ENCODE measurements at places on chromosomes 4 and X.

DNA sequence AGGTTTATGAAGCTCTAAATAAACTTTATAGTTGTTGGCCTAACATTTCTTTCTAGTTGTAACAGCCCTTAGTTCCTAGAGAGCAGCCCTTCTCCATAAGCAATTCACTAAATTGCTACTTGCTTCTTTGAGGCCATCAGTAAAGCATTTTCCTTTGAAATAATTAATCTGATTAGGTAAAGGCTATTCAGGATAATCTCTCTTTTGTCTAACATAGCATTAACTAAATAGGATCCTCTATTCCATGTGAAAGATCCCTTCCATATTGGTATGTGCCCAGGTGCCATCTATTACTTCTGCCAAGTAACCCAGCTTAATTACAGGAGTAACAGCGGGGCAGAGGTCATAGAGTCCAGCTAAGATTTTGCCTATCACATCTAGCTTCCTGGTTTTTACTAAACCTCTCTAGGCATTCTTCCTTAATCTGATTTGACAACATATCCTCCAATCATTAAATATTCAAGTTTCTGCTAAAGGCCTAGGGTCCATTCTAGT lies 1408.0 kb downstream of the PCDH18 start:
- no peak for DNase-seq

- DNase-seq = no peak
Measured at GRCh38 chr4:7351014-7351413, 83.7 kb downstream of the PSAPL1 start.

DNA sequence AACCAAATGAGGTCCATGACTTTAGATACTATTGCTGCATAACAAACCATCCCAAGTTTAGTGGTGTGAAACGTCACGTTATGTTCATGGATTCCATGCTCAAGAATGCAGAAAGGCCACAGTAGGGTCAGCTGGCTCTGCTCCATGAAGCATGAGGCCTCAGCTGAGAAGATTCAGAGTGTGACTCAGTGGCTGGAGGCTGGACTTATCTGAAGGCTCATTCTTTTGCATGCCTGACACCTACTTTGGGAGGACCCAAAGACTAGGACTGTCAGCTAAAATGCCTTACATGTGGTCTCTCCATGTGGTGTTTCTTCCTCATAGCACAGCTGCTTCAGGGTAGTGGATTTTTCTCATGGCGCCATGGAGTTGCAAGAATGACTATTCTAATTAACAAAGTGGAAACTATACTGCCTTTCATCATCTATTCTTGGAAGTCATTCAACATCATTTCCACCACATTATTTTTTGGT lies 11.5 kb upstream of the CCDC149 start:
- no peak for DNase-seq

DNA sequence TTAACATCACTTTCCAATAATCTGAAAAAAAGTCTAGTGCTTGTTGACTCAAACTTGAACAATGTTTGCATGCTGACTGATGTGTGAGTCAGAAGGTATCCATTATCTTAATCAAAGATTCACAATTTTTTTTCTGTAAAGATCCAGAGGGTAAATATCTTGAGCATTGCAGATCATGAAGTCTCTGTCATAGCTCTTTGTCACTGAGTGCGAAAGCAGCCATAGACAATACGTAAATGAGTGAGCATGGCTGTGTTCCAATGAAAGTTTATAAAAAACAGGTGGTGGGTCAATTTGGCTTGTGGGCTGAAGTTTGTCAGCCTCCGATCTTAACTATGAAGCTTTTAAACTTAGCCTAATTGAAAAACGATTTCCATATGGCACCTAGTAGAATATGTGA lies 37.7 kb downstream of the NHS start:
- DNase-seq = no peak

DNA sequence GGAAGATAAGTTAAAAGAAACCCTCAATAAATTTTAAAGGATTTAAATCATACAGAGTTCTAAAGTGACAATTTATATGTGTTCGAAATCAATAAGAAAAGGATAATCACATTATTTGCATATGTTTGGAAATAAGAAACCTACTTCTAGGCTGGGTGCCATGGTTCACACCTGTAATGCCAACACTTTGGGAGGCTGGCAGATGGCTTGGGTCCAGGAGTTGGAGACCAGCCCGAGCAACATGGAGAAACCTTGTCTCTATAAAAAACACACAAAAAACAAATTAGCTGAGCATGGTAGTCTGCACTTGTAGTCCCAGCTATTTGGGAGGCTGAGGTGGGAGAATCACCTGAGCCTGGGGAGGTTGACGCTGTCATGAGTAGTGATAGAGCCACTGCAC lies 8.1 kb upstream of the SAP30 start:
- no peak for DNase-seq

DNA sequence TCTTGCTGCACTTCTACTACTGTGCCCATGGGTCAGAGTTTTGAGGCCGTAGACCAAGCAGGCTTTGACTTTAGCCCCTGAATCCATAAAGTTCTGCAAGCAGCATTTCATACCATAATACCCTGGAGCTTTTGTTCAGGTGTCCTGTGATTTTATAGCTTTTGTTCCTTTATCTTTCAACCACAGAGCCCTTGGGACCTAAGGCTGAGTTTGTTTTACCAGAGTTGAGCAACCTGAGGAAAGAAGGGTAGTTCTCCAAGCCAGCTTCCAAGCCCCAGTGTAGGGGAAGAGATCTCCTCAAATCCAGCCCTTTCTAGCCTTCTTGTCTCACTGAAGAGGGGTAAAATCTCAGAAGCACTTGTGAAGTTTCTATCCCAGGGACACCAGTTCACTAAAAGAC lies 35.1 kb downstream of the MAGED2 start:
- DNase-seq = no peak
